Stimulated activated CD8-positive, alpha-beta memory T cell treated with anti-CD3 and anti-CD28 coated beads, Interleukin-4, amount 100 ng/mL, for 48 hours (primary cell): ENCODE measurements at places on chromosomes 16 and 17.

GRCh38 chr17:72318131-72318530, 197.3 kb downstream of the SOX9 start:
- DNase-seq: no peak

GRCh38 chr16:72291531-72291981, 119.6 kb upstream of the PMFBP1 start:
- DNase-seq: no peak

- no peak for DNase-seq
Measured at GRCh38 chr17:32298721-32299579, 33.3 kb downstream of the RHBDL3 start.

- DNase-seq: no peak
Measured at GRCh38 chr17:65550075-65550662, 11.3 kb downstream of the AXIN2 start.

- DNase-seq: no peak
Measured at GRCh38 chr16:89798832-89799370, 17.5 kb downstream of the FANCA start.

GRCh38 chr17:80941743-80942422, 49.8 kb upstream of the CHMP6 start:
- no peak for DNase-seq

DNA sequence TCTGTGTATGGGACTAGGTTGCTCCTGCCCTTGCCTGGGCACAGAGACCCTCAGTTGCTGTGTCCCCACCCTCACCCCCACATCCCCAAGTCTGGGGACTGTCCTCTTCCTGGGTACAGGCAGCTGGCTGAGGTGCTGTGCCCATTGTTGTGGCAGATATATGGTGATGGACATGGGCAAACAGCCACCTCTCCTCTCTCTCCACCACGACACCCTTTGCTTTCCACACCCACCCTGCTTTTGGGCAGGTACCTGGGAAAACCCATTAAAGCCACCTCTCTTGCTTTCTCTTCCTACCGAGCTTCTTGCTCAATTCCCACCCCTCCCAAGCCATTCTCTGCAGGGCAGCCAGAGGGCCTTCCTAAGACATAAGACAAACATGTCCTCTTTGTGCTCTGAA, 21.7 kb downstream of the TRPV2 start:
- DNase-seq: no peak
